ENCODE measurements at places on chromosomes 7 and 10.

GRCh38 chr7:140883378-140883777 lies 41.4 kb downstream of the BRAF start:
- no peak for DNase-seq

GRCh38 chr7:29086545-29086944 lies 59.8 kb downstream of the CPVL start:
- no peak for DNase-seq

GRCh38 chr7:113062499-113062898 lies 24.1 kb downstream of the GPR85 start:
- DNase-seq, result no peak

- no peak for DNase-seq
Observed at GRCh38 chr7:43767311-43767710, 8.8 kb downstream of the BLVRA start.

GRCh38 chr7:22444181-22444971 lies 55.6 kb downstream of the STEAP1B start:
- no peak for DNase-seq

DNA sequence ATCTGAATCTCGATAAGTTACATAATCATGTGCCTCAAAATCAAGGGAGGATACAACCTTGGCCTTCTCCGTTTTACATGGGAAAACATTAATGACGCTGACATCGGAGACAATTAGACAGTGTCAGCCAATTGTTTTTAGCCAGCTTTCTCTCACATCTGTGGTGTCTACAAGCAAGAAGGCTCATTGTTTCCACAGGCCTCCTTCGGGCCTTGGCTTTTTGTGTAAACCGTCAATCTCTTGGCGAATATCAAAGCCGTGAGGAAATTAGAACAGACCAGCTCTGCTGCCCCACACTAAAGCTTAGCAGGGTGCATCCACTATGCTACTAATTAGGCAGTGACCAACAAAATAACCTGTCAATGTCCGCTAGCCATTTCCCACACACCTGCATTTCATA lies 43.2 kb downstream of the VAX1 start:
- no peak for DNase-seq

- no peak for DNase-seq
Observed at GRCh38 chr10:104430360-104430759, 76.7 kb downstream of the CFAP58 start.

DNA sequence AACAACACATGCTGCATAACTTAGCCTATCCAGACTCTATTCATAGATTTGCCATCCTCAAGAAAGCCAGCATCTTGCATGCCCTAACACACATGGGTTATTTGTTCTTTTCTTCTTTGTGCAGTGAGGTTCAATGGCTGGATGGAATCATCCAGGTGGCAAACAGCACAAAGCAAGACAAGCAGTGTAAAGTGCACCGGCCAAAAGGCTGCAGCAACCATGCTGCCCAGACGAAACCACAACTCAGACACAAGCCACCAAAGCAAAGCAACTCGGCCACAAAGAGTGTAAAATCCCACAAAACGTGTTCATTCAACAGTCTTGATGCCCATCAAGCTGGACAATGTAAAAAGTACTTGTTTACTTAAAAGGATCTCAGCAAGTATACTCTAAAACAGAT lies 76.9 kb downstream of the PIP4K2A start:
- no peak for DNase-seq

DNA sequence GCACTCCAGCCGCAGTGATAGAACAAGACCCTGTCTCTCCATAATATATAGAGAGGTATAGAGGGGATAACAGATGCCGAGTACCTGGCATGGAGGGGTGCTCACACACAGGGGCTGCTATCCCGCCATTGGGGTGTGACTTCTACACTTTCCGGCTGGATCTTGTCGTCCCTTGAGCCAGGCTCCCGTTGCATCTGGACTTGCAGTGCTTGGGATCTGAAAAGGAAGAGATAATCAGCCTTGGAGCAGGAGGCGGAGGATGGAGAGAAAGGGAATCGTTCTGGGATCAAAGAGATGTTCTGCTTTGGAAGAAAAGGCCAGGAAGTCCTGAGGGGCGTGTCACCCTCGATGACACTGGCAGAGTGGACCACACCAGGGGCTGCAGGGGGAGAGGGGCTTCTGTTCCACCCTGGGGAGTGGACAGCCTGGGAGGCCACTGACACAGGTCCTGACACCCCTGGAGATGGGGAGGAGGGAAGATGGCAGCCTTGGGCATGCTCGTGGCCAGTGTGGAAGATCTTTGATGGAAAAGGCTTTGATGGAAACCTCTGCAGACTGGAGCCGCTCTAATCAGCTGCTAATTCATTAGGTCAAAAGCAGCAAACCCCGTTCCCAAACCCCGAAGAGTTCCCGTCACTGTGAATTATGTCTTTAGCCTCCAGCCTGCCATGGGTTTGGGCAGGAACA lies 85.1 kb downstream of the CARD11 start:
- no peak for DNase-seq

- no peak for DNase-seq
Observed at GRCh38 chr10:74314166-74314565, 163.1 kb downstream of the ADK start.

DNA sequence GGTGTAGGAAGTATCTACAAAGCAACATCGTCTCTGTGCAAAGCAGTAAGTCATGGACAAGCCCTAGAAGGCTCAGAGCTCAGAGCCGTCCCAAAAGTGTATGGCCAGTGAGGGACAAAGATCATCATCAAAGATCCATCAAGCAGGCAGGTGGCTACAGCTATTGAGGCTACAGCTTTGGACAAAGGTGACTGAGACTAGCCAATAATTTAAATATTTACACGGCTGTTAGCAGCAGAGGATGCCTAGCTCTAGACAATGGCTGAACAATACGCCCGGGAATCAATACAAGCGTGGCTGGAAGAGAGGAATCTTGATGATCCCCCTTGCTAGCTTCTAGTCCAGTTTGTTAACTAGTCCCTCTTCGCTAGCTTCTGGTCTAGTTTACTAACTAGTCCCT lies 17.9 kb downstream of the NMT2 start:
- DNase-seq, result no peak

- DNase-seq, result peak; percentile 38
Observed at GRCh38 chr10:91758303-91759146, 39.7 kb upstream of the TNKS2 start.

DNA sequence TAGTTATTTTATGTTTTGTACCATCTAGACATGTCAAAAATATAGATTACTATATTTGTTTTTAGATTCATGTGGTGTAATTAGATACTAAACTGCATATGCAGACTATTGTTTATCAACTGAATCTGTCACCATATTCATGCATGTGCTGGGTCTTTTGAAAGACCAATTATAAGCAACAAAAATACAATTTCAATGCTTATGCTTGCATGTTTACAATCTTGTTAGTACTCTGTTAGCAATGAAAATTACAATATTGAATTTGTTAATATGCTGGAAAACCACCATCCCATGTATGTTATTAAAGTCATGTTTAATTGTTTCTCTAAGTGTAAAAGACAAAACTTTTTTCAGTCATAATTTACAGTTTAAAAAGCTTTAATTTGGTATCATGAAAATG lies 140.9 kb downstream of the HGF start:
- no peak for DNase-seq

- no peak for DNase-seq
Observed at GRCh38 chr10:132890301-132890700, 52.1 kb downstream of the CFAP46 start.

- DNase-seq, result peak; percentile 11
Observed at GRCh38 chr10:73218431-73219191, 28.4 kb downstream of the DNAJC9 start.
